Activated naive CD4-positive, alpha-beta T cell treated with anti-CD3 and anti-CD28 coated beads for 36 hours (primary cell): ENCODE measurements at places on chromosomes 3 and 15. TPM values are rescaled to one million over a fixed set of nuclear protein-coding genes. Genes with fewer than 3 reads are reported as not detected.

- DNase-seq: peak; percentile 55
These were observed 29.7 kb downstream of the PLXND1 start for GRCh38 chr3:129576514-129577352.

The TAGLN3 gene
- total RNA-seq: 1.2 TPM

GRCh38 chr15:98799461-98800390 is 151.4 kb downstream of the IGF1R start:
- no peak for DNase-seq

DNA sequence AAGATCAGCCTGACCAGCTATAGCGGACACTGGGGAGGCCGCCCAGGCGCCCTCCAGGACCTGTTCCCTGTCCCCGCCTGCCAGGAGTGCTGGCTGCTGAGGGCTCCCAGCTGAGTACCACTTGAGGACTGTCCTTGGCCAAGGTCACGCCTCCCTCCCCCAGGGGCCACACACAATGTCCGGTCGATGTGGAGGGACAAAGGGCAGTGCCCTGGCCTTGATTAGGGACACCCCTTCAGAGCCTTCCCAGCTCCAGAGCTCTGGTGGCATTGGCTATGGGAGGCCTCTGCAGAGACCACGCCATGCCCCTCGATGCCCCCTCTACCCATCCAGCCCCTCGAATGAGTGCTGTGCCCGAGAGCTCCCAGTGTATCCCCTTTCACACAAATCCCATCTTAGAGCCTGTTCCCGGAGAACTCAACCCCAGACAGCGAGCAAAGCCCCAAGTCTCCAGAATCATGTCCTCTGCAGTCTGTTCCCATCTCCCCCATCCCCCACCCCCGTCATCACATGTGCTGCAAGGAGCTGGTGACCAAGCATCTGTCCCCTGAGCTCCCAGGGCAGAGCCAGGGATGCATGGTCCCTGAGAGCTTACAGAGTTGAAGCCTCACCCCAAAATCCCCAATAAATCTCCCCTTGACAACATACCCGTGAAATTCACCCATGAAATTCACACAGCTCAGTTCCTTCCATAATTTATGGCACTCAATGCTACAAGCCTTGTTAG is 158.9 kb downstream of the NUP210 start:
- DNase-seq: no peak

The MYRIP gene
- not detected for total RNA-seq
